ENCODE measurements at places on chromosomes 3 and 15.

- no peak for DNase-seq
Observed at GRCh38 chr3:23619705-23620637, 185.8 kb upstream of the UBE2E1 start.

- no peak for DNase-seq
Observed at GRCh38 chr3:53805463-53806159, 40.6 kb downstream of the CHDH start.

GRCh38 chr3:150965436-150965835 lies 7.1 kb downstream of the CLRN1 start:
- no peak for DNase-seq

DNA sequence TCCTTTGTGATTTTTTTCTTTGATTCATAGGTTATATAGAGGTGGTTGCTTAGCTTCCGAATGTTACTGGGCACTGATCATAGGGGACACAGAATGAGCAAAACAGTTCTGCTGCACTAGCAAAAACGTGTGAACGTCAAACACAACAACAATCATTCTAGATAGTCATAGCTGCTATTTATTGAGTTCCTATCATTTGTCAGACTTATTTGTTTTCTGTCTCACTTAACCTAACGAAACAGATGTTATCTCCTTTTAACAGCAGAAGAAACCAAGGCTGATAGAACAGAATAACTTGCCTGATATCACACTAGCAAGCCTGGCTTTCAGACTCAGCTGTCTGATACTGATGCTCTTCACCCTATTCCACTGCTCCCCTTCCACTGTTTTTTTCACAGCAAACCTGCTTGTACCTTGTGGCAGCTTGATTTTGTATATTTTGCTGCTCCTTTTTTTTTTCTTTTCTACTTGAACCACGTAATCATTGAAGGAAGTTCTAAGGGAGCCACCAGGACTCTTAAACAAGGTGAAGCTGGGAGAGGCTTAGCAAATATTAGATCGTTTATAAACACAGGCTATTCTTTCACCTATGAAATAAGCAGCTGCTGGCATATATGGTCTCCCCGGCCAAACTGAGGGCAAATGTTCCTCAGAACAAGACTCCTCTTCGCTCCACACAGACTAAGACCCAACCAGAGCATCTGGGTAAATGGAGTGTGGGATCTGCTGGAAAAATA lies 78.8 kb downstream of the MCF2L2 start:
- no peak for DNase-seq

DNA sequence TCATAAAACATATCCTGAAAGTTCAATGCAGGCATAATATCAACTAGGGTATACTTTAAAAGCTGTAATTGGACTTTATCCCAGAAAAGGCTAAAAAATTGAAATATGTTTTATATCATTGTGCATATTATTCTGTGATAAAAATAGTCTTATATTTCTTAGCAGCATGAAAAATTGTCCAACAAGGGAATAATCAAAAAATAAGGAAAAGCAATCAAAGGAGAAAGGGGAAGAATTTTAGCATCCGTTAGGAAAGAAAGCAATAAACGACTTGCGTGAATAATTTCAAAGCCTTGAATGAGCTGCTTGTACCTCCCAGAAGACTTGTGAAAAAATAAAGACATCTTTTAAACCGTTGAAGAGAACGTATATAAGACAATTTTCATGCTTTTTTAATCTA lies 1369.8 kb upstream of the GBE1 start:
- DNase-seq: no peak

GRCh38 chr15:56739964-56740640 lies 6.8 kb upstream of the ZNF280D start:
- no peak for DNase-seq

- no peak for DNase-seq
Observed at GRCh38 chr3:118938183-118938961, 96.3 kb downstream of the IGSF11 start.

DNA sequence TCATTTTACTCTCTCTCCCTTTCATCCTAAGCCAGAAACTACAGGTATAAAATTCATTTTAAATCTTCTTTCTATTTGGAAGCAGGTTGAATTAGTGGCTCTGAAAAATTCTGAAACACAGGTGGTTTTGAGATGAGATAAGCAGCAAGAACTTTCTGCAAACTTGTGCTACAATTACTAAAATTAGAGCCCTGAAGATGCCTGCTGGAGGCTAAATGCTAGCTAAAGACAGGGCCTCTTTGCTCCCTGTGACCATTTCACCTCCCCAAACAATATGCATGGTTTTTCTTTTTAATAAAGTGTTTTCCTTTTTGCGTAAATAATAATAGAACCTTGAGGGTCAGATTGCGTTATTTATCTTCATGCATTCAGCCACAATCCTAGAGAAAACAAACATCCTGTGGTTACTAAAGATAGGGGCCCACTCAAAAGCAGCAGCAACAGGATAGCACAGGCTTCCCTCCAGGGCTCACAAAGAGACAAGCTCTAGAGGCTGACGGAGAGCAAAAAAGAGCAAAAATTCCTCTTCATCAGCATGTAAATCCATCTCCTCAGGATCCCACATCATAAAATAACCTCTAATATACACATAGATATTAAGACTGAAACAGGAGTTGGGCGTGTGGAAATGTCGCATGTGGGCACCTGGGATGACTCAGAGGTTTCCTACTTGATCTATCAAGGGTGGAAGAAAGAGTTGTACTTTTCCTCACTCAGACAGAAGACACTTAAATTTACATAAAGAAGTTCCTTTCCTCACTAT lies 26.5 kb upstream of the CP start:
- no peak for DNase-seq

DNA sequence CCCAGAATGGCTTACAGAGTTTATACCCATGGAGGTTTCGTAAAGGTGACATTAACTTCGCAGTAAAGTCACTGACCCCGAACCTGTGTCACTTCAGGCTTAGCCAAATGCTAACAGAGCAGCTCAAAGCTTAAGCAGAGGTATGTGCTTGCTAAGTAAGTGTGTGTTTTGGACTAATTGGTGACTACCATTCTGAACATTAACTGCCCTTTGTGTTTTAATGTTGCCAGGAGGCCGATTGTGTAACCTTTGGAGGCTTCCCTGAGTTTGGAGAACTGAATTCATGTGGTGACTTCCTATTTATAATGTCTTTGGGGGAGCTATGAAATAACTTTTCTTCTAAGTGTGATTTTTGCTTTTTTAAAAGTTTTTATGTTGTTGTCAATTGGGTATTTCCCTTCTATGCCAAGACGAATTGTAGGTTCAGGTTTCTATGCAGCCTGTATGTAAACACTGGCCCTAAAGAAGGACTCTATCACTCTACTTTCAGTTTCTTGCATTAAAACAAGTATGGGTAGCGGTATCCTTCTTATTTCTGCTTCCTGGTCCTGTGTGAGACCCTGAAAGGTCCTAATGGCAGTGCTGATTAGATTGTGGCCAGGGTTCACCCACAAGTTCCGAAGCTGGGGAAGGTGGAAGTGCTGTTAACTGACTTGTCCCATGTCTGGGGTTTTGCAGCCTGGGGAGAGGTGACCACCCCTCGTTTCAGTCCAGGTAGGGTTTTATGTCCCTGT lies 86.3 kb downstream of the IGF1R start:
- DNase-seq: peak; percentile 43

- DNase-seq: peak; percentile 23
Observed at GRCh38 chr15:73687351-73687750, 3.2 kb downstream of the CD276 start.

GRCh38 chr3:40336511-40337135 lies 27.1 kb downstream of the EIF1B start:
- no peak for DNase-seq

- DNase-seq: no peak
Observed at GRCh38 chr15:70032509-70032908, 65.2 kb downstream of the TLE3 start.

GRCh38 chr15:98513428-98513986 lies 134.8 kb upstream of the IGF1R start:
- peak; percentile 25 for DNase-seq

DNA sequence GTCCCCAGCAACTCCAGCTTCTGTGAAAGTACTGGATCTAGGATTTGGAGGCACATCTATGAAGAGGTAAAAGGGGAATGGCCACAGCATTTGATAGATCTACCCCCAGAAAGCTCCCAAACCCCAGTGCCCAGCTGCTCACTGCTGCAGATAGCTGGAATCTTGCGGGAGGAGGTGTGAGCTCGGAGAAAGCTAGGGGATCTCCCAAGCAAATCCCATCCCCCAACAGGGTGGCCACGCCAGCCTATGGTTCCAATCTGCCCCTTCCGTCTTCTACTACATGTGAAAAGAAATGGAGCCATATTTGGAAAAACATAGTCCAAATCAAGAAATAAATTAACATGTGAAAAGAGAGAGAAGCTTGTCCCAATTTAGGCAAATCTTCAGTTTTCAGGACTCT lies 42.0 kb downstream of the SEMA5B start:
- no peak for DNase-seq

DNA sequence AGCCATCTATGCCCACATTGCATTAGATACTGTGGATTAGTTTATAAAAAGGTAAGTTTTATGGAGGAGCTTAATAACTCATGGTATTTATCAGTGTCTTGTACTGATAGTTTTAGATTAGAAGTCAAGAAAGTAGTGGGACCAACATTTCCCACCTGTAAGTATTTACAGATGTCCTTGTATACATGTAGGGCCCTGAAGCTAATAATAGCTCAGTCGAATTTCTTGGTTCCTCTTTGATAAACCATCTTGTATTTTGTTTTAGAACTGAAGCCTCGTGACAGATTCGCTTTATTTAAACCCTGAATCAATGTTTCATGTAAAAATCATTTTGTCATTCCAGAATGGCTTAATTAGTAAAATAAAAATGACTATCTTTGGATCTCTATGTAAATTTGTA lies 73.4 kb downstream of the CRYBG3 start:
- DNase-seq: no peak

DNA sequence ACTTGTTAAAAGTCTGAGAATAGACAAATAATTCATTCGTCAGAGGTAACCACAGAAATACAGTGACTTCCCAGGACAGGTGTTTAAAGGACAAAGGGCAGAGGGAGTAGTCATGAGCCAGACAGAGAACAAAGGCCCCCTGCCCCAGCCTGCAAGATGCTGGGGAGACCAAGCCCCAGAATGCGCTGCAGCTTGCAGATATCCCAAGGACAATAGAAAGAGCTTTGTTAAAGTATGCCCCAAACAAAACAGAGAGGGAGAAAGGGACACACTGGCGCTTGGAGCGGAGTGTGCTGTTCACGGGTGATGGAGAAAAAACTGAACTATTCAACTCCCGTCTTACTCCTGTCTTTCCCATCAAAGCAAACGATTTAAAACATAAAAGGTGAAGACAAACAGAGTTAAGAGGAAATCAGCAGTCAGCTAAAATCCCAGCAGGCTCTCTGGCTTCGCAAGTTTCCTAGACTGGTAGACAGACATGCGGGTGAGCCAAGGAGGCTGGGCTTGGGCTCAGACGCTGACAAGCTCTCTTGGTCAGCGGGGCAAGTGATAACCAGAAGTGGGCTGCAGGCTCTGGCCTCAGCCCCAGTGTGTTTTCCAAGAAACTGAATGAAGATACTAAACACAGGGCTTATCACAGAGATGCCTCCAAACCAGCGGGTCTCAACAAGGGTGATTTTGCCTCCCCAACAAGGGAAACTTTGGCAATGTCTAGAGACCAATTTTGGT lies 130.1 kb downstream of the UACA start:
- no peak for DNase-seq

Measured in islet precursor cell (in vitro differentiated cells).